ENCODE measurements at places on chromosomes 1 and 21.

- no peak for DNase-seq
These were observed 57.2 kb upstream of the CNIH3 start for GRCh38 chr1:224558904-224559303.

- no peak for DNase-seq
These were observed 142.5 kb downstream of the SYT2 start for GRCh38 chr1:202567738-202568137.

GRCh38 chr21:45555557-45556301, 13.5 kb upstream of the SLC19A1 start:
- peak; percentile 49 for DNase-seq

DNA sequence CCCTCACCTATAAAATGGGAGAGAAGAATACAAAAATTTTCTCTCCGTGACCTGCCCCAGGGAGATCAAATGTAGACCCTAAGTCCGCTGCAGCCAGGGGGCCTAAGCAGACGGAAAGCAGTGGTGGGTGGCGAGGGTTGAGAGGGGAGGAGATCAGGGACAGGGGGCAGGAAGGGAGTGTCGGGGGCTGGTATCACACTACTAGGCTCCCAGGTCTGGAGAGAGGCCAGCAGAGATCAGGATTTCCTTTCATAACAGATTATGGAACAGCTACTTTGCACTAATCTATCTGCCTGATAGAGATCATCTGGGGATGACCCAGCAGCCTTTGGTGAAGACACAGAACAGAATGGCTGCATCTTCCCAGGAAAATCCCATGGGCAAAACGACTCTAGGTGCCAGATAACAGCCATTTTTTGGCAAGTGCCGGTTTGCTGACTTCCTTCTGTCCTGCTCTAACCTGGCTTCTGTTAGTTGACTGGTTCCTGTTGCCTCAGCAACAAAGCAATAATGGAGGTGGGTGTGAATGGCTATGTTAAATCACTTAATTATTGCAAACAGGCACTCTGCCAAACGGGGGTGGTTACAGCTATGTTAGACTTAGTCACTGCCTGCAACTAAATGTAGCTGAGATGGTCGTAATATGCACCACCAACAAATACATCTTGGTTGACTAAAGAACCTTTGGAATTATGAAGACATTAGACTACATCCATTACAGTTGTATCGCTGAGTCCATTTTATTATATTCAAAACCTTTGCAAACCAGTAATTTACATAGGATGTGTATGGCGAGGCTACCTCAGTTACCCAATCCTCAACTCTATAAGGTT, 30.0 kb upstream of the EPS8L3 start:
- no peak for DNase-seq

DNA sequence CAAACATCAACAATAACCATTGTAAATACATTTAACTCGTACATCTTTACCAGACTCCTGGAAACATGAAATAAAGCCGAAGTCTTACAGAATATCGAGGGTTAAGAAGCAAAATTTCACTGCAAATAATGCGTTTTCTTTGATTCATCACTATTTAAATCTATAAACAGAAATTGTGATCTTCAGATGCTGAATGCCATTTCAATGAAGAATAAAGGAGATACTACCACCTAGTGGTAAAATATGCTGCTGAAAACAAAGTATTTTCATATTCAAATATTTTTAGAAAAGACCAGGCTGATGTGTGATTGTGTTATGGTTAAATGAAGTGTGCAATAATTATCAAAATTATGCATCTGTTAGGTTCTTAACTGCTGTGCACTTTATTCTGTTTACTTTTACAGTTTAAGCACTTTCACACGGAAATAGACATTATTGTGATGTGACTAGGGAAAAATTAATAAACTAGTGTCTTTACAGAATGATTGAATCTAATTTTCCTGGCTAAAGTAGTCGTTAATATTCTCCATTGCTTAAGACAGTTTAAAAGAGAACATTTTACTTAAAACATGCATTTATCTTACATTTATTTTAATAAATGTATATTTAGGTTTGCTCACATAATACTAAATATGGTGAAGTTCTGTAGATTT, 1093.1 kb downstream of the MRPL39 start:
- peak; percentile 2 for DNase-seq

DNA sequence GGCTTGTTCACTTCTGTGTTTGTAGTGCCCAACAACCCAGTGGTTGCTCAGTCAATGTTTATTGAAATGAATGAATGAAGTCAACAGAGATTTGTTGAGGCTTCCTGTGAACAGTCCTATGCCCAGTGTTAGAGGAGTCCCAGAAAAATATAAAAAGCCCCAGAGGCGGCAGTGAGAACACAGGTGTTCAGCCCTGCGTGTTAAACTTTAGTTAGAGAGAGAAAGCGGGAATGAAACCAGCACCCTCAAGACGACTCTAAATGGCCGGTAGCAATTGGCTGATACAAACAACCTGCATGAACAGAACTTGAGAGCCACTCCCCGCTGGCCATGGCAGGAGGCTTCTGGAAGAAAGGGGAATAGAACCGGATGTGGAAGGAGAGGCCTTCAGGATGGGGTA, 22.6 kb downstream of the TMEM51 start:
- DNase-seq = no peak

DNA sequence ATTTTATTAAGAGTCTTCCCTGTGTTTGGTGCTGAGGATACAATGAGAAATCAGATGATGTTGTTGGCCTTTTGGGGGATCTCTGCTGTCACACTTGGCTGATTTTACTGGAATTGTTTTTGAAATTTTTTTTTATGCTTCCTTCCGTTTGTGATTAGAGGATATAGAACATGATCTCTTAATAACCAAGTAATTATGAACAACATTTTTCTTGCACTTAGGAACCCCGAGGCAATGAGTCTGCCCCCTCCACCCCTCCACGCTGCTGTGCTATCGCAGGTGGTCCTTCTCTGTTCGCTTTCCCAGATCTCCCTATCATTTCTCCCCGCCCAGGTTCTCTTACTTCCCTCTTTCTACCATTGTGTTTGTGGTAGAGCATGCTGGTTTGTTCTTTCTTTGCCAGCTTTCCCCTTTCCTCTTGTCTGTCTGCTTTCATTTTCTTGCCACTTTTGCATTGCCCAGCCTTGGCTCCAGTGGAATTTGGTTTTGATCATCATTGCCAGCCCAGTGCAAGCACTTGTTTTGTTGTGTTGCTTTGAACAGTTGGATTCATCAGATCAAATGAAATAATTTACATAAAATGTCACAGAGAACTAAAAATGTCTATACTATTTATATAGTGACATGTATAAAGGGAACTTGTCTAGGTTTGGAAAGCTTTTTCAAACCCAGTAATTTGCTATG, 73.1 kb upstream of the SCCPDH start:
- no peak for DNase-seq

GRCh38 chr1:23090056-23090455, 70.8 kb downstream of the KDM1A start:
- no peak for DNase-seq

- no peak for DNase-seq
These were observed 5.2 kb downstream of the TNFRSF18 start for GRCh38 chr1:1200876-1201810.

DNA sequence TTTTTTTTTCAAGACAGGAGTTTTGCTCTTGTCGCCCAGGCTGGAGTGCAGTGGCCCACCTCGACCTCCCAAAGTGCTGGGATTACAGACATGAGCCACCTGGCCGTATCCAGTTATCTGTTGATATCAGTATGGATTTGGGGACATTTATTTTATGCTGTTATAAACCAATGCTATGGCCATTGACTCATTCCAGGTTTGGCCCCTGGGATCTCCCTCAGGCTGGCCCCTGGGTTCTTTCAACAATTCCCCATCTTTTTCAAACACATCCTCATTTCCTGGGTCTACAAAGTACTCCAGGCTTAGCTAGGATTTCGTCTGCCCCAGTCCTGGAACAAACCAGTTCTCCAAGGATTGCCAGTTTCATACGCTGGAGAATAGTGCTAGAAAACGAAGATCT, 44.1 kb downstream of the WDR4 start:
- DNase-seq = no peak

DNA sequence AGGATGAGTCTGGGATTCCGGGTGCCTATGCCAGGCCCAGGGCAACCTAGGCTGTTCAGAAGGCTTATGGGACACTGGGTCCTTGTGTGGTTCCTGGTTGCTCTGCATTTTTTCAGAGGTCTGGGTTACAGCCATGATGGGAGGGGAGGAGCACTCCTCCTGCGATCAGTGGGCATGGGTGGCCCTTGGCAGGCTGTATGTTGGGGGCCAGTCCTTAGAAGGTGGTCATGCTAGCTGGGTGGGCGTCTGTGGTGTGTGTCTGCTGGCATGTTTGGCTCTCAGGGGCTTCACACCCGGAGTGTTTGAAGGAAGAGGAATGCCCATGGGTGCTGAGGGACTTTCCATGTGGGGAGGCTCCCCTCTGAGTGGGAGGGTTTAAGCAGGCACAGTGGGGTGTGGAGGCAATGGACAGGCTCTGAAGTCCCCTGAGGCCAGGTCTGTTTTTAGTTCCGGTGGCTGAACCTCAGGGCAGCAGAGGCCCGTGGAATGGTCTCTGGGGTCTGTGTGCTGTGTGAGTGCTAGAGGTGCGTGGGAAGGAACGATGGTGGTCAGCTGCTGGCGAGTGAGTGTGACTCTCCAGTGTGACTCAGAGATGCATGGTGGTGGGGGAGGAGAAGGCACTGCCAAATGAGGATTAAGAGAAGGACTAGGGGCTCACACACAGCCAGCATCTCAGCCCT, 25.3 kb downstream of the CACNA1E start:
- no peak for DNase-seq

GRCh38 chr1:181077576-181078242, 10.8 kb upstream of the IER5 start:
- DNase-seq = no peak

GRCh38 chr1:31790641-31791091, 25.2 kb downstream of the SPOCD1 start:
- no peak for DNase-seq

DNA sequence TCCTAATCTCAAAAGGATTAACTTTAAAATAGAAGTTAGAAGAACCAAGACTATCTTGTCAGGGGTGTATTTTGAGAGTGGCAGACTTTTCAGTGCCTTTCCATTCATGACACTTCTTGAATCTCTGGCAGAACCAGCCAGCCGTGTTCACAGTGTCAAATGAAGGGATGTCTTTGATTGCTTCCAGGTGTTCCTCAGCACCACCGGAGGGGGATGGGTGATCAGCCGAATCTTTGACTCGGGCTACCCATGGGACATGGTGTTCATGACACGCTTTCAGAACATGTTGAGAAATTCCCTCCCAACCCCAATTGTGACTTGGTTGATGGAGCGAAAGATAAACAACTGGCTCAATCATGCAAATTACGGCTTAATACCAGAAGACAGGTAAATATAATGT, 32.3 kb downstream of the FMO1 start:
- no peak for DNase-seq

GRCh38 chr21:34112316-34113033, 39.1 kb downstream of the MRPS6 start:
- no peak for DNase-seq

GRCh38 chr1:223363856-223364684, at the start of gene SUSD4:
SUSD4 (minus strand) TSS chr1:223364176; CDS start chr1:223363425, 751 bp downstream.
- DNase-seq = no peak

GRCh38 chr1:36303650-36304360, 2.4 kb upstream of the SH3D21 start:
- no peak for DNase-seq

- DNase-seq = no peak
These were observed 24.9 kb upstream of the TMEM52 start for GRCh38 chr1:1943834-1944570.

DNA sequence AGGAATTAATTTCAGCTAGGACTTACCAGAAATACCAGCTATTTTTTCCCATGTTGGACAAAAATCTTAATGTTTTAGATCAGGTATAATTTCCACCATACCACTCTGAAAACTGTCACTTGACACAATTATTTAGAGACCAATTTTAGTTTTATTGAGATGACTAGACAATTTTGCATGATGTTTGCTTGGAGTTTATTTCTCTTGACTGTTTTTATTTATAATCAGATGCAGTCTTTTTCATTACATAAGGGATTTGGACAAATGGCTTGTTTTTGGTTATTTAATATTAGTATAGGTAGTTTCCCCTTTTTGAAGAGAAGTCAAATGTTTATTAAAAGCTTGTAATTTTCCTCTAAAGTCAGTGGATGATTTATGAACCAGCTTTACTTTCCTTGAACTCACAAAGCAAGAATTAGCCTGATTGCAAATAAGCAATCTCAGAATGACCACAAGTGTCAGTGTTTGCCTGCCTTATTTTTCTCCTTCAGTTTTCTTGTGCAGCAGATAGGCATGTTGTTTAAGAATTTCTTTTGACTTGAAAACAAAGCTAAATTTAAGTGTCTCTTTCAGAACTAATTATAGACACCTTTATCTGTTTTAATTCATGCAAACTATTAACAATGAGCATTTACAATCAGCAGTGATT, 3.8 kb upstream of the B3GALT2 start:
- no peak for DNase-seq

GRCh38 chr21:15468368-15468767, 261.4 kb upstream of the USP25 start:
- DNase-seq = no peak

DNA sequence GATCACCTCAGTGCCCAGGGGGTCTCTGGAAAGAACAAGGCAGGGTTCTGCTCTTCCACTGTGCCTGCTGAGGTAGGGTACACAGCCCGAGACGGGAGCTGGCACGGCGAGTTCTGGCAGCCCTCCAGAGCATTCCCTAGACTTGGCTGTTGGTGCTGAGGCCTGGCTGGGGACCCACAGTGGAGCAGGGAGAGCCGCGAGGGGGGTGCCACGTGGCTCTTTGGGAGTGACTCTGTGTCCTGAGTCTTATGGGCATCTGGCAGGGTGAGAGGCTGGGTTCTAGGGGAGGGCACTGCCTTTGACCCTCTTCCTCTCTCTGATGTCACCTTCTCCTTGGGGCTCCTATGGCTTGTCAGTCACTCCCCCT, 336.4 kb downstream of the CAMTA1 start:
- no peak for DNase-seq

GRCh38 chr1:154923695-154924094, 12.8 kb downstream of the PMVK start:
- DNase-seq = no peak

DNA sequence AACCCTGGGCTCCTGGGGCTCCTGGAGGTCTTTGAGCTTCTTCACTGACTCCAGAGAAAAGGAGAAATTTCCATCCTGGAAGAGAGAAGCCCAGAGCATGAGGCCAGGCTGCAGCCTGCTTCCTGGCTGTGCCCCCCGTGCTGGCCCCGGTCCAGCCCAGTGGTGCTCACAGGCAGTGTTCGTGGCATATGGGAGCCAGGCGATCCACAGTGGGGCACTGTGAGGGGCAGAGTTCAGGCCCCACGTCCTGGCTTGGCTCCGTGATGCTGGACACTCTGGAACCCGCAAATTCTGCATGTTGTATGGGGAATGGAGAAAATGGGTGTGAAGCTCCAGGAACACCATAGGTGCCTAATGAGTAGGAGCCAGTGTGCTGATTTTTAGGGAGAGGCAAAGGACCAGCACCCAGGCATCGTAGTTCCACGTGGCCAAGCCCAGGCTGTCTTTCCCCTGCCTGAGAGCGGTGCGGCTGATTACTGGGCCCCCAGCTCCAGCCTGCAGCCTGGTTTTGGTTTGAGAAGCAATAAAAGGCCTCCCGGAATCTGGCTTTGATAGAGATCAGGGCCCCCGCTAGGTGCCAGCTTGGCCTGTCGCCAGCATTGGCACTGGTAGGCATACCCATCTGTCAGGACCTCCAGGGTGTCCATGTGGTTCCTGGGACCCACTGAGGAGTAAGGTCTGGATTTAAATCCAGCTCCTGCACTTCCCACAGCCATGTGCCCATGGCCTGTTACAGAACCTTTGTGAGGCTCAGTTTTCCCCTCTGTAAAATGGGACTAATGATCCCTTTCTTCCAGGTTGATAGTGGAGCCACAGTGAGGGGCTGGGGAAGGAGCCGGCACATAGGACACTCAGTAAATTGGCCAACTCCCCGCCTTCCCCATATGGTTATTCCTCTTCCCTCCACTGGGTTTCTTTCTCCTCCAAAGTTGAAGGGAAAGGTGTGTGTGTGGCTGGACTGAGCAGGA, 725 bp downstream of the GUCA2A start:
- DNase-seq = no peak
